Gastrocnemius medialis (tissue), 4 donors: ENCODE measurements at places on chromosomes 4 and X. TPM values are rescaled to one million over a fixed set of nuclear protein-coding genes. Genes with fewer than 3 reads are reported as not detected.
A peak's percentile ranks its signal among the peaks of the same experiment; 100 is the strongest.

DNA sequence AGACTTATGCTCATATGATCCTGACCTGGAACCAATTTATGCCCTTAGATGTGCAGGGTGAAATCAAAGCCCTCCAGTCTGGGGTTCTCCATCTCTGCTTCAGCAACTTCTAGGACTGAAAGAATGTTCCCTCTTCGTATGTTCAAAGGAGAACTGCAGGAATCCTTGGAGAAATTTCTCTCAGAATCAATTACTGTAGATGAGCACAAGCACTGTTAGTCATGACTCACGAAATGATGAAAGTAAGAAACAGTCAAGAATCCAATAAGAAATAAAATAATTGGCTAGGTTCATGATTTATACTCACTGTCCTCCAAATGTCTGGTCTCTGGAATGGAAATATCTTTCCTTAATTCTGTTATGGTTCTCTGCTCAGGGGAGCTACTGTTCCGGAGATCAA, 348.2 kb downstream of the PDGFC start:
- no peak for DNase-seq

F8A2 gene
- total RNA-seq: not detected

FAM149A gene
- 5.9 TPM for total RNA-seq

GRCh38 chrX:48945517-48946348, 11.7 kb downstream of the OTUD5 start:
- peak; percentile 15 for DNase-seq

FAM9C gene
- not detected for total RNA-seq

GRCh38 chr4:2482192-2482591, 13.3 kb downstream of the RNF4 start:
- DNase-seq: no peak

DNA sequence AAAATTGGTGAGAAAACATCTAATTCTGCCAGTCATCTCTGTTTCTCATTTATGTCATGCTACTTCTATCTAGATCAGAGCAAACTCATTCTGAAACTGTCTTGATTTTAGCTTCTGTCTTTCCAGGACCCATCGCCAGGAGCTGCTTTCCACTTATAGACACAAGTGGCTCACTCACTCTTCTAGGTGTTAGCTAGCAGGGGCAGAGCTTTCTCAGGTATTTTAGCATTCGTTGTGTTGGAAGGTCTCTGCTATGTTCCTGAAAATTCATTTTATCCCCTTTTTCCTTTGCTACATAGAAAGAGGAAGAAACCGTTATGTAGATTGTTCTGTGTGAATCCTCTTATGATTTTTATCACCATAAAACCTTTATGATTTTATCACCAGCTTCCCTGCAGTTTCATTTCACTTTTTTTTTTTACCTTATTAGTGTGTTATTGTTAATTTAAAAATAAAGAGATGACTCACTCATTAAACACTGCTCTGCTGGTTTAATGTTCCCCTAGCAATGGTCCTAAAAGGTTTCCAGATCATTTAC, 246.6 kb upstream of the AADAT start:
- DNase-seq: no peak

- no peak for DNase-seq
These were observed 33.5 kb downstream of the ARHGEF9 start for GRCh38 chrX:63751481-63751880.

GRCh38 chr4:3613967-3614730, 81.9 kb upstream of the LRPAP1 start:
- no peak for DNase-seq

DNA sequence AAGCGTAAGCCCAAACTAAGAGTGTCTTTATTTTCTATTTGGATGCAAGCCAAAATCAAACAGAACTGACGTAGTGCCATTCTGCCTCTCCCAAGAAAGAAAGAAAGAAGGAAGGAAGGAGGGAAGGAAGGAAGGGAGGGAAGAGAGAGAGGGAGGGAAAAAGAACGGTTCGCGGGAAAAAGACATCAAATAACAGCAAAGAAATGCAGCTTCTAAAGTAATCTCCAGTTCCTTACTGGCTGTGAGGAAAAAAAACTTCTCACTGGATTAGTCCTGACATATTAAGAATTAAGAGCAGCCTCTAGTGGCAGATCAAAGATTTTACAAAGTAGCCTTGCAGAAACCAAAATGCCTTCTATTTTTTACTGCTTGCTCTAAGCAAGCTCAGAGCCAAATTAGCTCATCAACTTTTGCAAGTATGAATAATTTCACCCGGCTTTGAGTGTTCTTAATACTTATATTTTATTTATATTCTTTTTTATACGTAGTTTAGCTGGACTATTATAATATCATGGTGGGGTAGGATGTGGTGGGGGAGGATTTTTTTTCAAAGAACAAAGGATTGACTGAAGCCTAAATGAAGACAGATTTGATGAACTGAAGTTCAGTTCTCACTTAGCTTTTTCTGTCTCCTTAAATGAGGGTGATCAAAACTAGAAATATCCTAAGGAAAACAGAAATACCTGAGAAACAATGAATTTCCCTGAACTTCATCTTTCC, 36.6 kb downstream of the PITX2 start:
- DNase-seq: no peak

- DNase-seq: no peak
These were observed 59.4 kb upstream of the SLC7A11 start for GRCh38 chr4:138301536-138301935.

DNA sequence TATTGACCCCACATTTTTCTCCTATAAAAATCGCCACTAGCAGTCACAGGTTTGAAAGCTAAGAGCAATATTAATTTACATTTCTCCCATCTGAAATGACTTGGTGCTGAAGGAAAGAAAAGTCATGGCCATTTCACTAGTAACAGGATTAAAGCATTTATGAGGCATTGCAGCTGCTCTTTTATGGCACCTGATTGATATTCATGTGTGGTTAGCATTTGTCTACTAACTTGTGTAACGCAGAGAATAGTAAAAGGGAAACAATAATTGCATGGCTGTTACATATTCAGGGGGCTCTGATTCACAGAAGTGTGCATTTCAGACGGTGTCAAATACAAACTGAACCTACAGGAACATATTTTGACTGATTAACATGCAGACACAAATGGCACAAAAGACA, 5.2 kb downstream of the PCDH19 start:
- no peak for DNase-seq

- no peak for DNase-seq
These were observed 1257.3 kb upstream of the DIAPH2 start for GRCh38 chrX:95427389-95427788.

FAM50A gene
- total RNA-seq: 53.0 TPM

GPRASP3 gene
- total RNA-seq: 2.7 TPM

- DNase-seq: no peak
These were observed 41.0 kb downstream of the MAP7D3 start for GRCh38 chrX:136210243-136210642.

TECRL gene
- total RNA-seq: 21.8 TPM

- DNase-seq: no peak
These were observed 26.5 kb downstream of the SLC10A7 start for GRCh38 chr4:146495269-146495668.

VMA21 gene
- total RNA-seq: 11.5 TPM

DNA sequence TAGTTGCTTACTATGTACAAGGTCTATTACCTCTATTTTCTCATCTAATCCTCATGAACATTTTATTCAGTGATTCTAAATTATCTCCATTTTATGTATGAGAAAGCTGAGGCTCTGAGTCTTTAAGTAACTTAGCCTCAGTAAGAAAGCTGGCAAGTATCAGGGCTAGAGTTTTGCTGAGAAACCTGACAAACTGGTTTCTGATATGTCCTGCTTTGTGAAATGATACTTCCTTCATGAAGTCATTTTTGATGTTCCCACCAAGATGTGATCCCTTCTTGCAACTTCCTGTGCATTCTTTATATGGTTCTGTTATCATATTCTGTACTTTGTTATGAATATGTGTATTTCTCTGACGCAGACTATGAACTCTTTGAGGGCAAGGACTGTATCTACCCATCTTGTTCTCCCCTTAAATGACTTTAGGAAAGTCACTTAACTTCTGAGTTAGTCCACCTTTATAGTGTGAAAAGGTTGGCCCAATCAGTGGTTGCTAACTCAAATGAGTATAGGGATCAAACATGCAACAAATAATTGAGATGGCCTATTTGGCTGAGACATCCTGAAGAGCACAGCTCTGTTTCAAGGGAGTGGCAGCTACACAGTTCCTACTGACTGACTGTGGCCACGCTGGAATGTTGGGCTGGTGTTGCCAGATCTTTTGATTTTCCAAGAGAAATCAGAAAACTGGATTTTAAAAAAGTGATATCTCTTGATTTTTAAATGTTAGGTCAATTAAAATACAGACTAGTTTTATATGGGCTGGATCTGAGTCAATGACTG, 127.9 kb upstream of the AMOT start:
- no peak for DNase-seq

- DNase-seq: no peak
These were observed 82.4 kb downstream of the F11 start for GRCh38 chr4:186348433-186348832.

DNA sequence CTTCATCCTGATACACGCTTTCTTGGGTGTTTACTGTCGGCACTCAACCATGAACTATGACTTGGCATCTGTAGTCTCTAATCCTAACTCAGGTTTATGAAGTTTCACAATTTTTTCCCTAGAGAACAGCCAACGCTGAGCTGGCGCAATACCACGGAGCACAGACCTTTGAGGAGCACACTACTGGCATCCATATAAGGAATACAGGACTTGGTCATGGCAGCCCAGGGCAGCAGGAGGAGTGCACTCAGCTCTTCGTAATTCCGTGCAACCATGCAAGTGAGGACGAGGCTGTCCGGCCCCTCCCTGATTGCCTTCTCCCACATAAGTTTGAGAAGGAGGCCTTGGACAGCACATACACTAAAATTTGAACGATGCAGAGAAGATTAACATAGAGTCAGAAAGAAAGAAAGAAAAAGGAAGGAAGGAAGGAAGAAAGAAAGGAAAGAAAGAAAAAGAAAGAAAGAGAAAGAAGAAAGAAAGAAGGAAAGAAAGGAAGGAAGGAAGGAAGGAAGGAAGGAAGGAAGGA, 41.0 kb upstream of the PDLIM5 start:
- DNase-seq: peak; percentile 97

GRCh38 chr4:21450331-21450730, 498.2 kb downstream of the KCNIP4 start:
- DNase-seq: no peak

SERTM2 gene
- total RNA-seq: not detected

DNA sequence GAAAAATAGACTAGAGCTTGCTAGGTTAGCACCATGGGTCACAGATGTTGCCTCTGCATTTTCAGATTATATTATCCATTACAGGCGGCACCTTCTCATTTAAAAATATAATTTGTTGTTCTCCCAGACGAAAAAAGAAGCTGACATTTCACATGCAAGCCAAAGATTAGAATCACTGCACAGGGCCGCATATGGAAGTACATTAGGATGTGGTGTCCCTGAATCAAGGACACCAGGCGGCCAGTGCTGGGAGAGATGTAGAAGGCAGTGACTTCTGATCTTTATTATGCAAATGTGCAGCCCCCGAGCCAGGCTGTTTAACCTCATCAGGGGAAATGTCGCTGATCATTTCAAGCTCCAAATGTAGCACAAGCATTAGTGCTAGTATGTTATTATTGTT, 22.8 kb downstream of the REELD1 start:
- DNase-seq: no peak

GRCh38 chr4:122765692-122766352, 33.3 kb downstream of the BBS12 start:
- DNase-seq: no peak

- DNase-seq: no peak
These were observed 235.9 kb downstream of the OR13H1 start for GRCh38 chrX:131779741-131780140.

GRCh38 chr4:14850455-14851097, 151.7 kb upstream of the CPEB2 start:
- no peak for DNase-seq

DNA sequence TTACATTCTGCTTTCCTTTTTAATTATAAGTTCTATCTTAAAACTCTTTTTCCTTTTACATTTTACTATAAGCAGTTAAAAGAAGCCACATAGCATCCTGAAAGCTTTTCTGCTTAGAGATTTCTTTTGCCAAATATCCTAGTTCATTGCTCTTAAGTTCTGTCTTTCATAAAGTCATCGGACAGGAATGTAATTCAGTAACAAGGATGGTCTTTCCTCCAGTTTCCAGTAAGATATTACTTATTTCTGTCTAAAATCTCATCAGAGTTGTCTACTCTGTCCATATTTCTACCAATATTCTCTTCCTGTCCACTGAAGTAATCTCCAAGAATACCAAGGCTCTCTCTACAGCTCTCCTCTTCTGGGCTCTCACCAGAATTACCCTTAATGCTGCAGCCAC, 37.5 kb upstream of the ADH1C start:
- no peak for DNase-seq

GRCh38 chrX:82087699-82088098, 885.8 kb downstream of the SH3BGRL start:
- DNase-seq: no peak

SMARCA1 gene
- total RNA-seq: 15.9 TPM

DNA sequence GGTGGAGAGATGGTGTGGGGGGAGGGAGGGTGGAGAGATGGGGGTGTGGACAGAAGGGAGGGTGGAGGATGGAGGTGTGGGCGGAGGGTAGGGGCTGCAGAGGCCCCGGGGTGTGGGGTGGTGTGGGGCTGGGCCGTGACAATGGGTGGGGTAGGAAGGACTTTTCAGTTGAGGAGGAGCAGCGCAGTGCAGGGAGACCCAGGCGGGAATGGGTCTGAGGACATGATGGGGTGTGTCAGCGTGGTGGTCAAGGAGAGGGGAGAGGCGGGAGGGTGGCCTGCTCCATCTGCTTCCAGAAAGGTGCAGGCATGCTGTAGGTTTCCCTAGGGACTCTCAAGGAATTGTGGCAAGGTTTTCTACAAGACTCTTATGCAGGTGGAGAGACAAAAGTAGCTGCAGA, 48.9 kb downstream of the RGS12 start:
- DNase-seq: no peak

KIAA1210 gene
- not detected for total RNA-seq

GRCh38 chr4:74755486-74755885, 38.8 kb downstream of the BTC start:
- DNase-seq: no peak
